AG09319 (cell line): ENCODE measurements at places on chromosomes 11 and 22.

DNA sequence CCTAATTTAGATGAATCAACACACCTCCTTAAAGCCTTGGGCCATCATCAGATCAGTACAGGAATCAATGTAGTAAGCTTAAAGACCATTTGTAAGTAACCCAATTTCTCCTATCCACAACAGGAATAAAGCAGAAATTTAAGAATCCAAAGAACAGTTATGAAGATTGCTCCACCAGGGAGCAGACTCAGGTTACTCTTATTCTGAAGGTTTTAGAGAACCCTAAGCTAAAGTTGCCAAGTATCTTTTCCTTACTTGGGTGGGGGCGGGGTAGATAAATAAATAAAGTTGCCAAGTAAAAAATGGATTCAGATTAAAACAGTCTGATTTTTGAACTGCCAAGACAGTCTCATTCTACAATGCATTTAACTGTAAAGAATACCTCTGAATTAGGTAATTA, 18.1 kb downstream of the CKAP5 start:
- no peak for DNase-seq

GRCh38 chr11:63552921-63553320, 10.3 kb downstream of the PLAAT2 start:
- DNase-seq = no peak

GRCh38 chr11:128905345-128906184, 14.4 kb downstream of the KCNJ5 start:
- DNase-seq = no peak

- DNase-seq = no peak
Observed at GRCh38 chr11:12666915-12667314, 7.3 kb upstream of the TEAD1 start.

- DNase-seq = no peak
Observed at GRCh38 chr11:69645801-69646492, 5.0 kb downstream of the CCND1 start.

DNA sequence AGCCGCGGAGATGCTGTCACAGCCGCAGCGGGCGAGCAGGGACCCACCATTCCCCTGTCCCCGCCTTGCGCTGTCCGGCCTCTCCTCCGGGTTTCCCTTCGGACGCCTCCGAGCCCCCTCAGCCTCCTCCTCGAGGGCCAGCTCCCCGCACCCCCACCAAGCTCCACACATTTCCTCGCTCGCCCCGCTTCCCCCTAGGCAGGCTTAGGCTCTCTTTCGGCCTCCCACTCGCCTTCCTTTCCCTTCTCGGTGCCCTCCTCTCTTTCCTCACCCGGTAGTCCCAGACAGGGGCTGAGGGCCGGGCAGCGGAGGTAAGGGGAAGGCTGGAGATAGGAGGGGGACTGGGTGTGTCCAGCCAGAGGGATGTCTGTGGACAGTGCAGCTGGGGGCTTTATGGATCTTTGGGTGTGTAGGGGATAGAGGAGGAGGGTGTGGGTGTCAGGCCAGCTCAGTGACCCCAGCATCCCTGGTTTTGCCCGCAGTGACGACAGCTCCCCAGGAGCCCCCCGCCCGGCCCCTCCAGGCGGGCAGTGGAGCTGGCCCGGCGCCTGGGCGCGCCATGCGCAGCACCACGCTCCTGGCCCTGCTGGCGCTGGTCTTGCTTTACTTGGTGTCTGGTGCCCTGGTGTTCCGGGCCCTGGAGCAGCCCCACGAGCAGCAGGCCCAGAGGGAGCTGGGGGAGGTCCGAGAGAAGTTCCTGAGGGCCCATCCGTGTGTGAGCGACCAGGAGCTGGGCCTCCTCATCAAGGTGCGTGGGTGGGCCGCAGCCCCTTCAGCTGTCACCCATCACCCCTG, 1.6 kb downstream of the KCNK4 start:
- DNase-seq = no peak

GRCh38 chr11:64814712-64815187, 4.4 kb upstream of the MEN1 start:
- DNase-seq = no peak

DNA sequence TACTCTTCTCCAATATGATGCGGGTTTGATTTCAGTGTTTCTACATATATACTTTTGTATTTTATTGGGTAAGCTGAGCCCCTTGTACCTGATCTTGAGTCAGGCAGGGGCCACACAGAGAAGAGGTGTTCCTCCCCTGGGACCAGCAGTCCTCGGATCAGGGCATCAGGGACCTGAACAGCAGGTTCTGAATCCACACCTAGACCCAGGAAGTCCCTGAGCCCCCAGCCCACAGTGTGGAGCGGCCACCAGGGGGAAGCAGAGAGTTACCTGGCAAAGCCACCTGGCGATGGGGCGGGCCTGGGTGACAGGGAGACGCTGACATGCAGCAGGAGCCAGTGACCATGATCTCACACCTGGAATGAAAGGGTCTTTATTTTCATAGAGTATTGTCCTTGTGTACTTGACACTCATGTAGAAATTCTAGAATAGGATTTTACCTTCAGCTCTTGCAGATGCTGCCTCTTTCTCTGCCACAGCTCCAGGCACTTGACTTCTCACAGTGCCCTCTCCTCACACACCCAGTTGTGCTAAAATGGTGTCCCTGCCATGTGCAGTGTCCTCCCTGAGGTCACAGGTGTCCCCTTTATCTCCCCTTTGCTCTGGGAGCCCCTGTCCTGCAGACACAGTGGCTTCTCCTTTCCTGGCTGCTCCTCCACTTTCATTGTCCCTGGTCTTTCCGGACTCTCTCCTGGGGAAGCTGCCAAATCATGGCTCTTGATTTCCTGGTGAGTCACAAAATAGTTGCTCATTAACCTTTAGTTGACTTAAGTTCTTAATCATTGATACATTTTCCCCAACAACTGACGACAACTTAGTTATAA, 48.5 kb downstream of the GGTLC2 start:
- no peak for DNase-seq

GRCh38 chr11:27367881-27368280, 4.9 kb upstream of the CCDC34 start:
- DNase-seq = no peak

- DNase-seq = no peak
Observed at GRCh38 chr11:70473873-70474690, 75.8 kb downstream of the CTTN start.

DNA sequence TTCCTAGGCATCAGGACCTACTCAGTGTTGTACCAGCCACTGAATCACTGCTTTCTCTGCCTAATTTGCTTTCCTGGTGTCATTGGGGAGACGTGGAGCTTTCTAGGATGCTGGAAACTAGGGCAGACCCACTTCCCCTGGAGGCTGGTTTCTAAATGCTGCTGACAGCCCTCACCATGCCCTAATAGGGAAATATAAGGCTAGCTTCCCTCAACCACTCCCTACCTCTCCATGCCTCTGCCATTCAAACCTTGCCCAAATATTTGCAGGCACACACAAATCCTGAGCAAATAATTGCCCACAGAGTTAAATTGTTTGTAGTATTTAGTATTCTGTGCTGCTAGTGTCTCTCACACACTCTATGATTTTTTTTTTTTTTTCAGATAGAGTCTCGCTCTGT, 310.2 kb downstream of the DDX10 start:
- DNase-seq = no peak

DNA sequence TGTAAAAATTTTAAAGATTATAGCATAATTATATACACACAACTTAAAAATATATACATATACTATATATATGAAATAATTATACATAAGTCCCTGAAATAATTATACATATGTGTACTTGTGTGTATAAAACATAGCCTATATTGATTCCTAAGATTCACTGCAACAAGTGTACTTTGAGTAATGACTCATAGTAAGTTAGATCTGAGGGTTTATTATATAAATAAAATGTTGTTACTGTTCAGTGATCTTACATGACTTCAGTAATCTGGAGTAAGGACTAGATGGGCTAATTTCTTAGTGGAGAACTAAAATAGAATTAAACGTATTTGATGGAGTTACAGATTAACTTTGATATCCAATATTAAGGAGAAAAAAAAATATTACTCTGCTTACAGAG, 350.5 kb downstream of the CNTN5 start:
- DNase-seq = no peak

GRCh38 chr11:112983887-112984286, 22.7 kb downstream of the NCAM1 start:
- no peak for DNase-seq

GRCh38 chr11:15307619-15308024, 192.9 kb downstream of the INSC start:
- DNase-seq = no peak

DNA sequence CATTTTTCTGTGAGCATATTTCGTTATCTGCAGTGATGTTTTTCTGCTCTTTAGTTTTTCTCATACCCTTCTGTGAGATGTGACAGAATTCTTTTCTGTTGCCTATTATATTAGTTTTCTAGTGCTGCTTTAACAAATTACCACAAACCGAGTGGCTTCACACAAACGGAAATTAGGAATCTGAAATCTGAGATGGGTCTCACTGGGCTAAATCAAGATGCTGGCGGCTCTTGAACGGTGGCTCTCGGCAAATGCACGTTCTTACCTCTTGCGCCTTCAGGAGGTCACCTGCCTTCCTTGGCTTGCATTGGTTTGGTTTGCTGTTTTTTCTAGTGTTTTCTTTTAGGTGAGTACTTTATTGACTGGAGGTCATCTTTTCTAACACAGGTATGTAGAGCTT, 13.0 kb downstream of the ZBED4 start:
- no peak for DNase-seq

- DNase-seq = no peak
Observed at GRCh38 chr22:19114984-19115552, 7.1 kb downstream of the DGCR2 start.

DNA sequence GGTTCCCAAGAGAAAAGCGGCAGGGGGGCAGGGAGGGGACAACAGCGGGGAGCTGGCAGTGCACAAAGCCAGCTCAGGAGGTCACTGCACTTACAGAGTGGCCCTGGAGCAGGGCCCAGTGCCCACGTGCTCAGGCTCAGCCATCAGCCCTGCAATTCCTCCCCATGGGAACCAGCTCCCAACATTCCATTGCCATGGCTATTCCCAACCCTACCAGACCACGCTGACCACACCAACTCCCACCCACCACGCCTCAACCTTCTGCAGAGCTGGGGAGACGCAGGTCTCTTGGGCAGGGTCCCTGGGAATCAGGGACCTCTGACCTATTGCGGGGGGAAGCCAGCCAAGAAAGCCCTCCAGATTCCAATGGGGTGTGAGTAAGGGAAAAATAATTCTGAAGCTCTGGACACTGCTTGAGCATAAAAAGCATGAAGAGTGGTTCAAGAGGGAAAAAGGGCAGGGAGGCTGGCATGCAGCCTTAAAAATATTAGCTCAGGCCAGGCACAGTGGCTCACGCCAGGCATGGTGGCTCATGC, 38.3 kb upstream of the TFIP11 start:
- peak; percentile 49 for DNase-seq

DNA sequence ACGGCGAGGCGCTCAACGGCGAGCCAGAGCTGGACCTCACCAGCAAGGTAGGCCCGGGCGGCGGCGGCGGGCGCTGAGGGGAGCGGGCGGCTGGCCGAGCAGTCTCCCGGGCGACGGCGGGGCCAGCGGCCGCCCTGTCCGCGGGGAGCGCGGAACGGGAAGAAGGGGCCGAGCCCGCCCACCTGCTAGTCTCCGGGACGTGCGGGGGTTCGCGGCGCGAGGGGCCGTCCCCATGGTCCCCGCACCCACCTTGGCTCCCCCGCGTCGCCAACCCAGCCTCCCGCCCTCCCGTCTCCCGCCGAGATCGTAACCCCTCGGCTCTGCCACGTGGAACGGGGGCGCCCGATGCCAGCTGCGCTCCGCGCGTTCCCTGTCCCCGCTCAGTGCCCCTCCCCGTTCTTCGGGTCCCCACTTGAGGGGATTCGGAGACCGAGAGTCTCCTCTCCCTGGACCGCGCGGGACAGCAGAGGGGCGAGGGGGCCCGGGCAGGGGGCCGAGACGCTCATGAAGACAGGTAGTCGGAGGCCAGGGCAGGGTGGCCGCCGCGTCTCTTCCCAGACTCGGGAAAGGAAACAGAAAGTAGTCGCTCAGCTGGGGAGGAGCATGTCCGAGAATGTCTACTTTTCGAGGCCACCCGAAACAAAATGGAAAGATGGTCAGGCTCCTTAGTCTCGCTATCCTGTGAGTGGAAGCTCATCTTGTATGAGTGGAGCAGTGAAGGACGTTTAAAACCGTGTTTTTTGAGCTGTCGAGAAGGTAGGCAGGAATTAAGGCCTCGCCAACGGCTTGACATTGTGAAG, 557 bp downstream of the GTPBP1 start:
- DNase-seq = no peak

DNA sequence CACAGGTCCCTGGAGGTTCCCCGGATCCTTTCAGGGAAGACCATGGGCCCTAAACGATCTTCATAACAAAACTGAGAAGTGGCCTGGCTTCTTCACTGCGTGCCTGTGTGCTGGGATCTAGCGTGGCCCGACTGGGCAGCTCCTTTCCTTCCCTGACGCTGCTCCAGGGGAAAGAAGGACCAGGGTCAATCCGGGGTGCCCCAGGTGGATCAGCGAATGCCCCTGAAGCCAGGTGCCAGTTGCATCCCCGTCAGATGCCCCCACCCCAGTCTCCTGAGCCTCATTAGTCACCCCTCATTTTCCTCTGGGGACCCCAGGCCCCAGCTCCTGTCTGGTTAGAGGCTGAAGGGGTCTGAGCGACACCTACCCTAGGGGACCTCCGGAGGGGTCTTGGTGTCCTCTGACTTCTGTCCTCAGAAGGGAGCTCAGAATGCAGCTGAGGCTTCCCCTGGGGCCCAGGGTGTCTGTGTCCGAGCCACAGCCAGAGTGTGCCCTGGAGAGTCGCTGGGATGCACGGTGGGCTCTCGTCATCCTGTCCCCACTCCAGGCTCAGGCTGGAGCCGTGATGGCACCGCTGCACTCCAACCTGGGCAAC, 18.7 kb upstream of the MUC6 start:
- no peak for DNase-seq

- DNase-seq = no peak
Observed at GRCh38 chr11:107752949-107753822, 41.3 kb upstream of the SLN start.

DNA sequence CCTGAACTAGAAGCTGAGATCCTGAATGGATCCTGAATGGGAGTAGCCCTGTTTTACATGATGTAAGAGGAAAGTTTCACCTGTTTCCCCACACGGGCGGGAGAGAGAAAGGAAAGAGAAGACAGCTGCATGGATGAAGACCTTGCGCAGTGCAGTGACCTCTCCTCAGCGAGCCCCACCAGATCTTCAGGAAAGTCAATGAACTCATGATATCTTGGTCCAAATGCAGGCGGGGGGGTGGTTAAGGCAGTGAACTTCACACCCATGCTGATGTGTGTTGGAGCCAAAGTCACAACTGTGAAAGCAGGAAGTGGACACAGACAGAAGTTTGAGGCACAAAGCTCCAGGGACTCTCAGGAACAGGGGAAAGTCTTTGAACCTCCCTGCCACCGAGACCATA, 8.6 kb upstream of the FJX1 start:
- DNase-seq = no peak

- no peak for DNase-seq
Observed at GRCh38 chr22:17060126-17060525, 24.7 kb upstream of the IL17RA start.

GRCh38 chr22:47011131-47011858, 248.8 kb downstream of the TBC1D22A start:
- DNase-seq = no peak

DNA sequence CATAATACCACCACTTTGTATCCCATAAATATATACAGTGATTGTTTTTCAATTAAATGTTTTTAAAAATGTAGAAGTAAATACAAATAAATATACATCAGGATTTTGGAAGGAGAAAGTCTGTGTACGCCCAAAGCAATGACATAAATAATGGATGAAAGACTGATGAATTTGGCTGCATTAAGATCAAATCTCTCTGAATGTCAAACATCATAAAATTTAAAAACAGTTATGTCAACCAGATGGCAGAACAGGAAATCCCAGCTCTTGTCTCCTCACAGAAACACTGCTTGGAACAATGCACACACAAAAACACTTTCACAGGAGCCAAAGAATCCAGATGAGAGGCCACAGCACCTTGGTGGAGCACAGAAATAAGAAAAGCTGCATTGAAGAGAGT, 332.9 kb downstream of the NTM start:
- DNase-seq = no peak
